Hypothalamus (tissue), 51 donors: ENCODE measurements at places on chromosomes 12 and 14.

DNA sequence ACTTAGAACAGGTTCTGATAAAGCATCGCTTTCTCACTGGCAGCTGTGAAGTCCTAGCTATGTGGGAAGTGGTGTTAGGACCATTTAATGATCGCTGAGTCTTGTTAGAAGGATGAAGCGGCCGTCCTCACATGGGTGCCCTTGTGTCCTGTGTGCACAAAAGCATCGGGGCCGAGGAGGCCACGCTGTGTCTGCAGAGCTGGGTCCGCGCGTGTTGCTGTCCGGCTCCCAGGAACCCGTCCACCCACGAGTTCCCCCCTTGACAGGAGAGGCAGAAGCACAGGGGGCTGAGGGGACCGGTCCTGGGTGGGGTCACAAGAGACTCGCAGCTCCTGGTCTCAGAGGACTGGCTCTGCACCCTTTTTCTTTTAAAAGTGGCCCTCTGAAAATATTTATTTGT lies 90.4 kb downstream of the ADGRD1 start:
- DNase-seq, result no peak

DNA sequence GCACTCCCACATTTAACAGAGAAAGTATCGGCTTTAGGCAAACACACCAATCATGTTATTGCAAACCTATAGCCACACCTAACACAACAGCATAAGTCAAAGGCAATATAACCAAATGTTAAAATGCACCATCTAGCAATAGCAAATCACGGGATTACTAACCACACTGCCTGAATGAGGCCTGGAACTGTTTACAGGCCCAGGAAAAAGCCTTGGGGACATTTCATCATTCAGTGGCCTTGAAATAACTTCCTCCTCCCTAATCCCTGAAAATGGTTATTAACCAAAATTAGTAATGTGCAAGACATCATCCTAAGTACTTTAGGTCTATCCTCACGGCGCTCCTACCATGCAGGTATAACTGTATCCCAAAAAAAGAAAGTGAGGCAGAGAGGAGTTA lies 2.3 kb downstream of the GALC start:
- no peak for DNase-seq

GRCh38 chr12:32104572-32105355 lies 1.9 kb upstream of the BICD1 start:
- DNase-seq, result no peak

DNA sequence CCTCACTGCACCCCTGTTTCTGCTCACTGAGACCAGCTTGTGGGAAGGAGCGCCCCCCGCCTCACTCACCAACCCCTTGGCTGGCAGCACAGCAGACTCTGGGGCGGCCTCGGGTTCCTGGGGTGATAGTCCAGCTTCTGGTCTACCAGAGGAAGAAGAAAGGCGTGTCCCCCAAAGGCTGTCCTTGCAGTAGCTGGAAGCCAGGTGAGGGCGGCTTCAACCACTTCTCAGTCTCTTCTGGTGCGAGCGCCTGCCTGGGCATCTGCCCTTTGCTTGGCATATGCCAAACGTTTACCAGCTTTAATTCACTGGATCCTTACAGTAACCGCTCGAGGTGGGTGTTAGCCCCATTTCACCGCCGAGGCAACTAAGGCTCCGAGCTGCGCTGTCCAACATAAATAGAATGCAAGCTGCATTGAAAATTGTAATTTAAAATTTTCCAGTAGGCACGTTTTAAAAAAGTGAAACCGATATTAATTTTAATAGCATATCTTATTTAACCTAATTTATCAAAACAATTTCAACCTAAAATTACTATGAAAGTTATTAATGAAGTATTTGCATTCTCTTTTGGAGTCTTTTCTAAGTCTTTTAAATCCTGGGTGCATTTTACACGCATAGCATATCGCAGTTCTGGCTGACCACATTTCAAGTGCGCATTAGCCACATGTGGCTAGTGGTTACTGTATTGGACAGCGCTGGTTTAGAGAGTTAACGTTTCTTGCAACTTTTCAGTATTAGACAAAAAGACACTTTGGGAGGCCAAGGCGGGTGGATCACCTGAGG lies 872 bp downstream of the FAM177A1 start:
- no peak for DNase-seq

GRCh38 chr12:115172521-115172920 lies 488.5 kb upstream of the TBX3 start:
- DNase-seq, result no peak

- no peak for DNase-seq
These were observed 15.0 kb upstream of the RND1 start for GRCh38 chr12:48880647-48881046.

GRCh38 chr12:85836197-85837090 lies at the start of gene RASSF9:
TSS of gene RASSF9 (minus strand) at chr12:85836409. CDS start at chr12:85836201, 208 bp downstream.
- DNase-seq, result peak; percentile 16

GRCh38 chr12:65885716-65886115 lies 61.4 kb downstream of the HMGA2 start:
- DNase-seq, result no peak

DNA sequence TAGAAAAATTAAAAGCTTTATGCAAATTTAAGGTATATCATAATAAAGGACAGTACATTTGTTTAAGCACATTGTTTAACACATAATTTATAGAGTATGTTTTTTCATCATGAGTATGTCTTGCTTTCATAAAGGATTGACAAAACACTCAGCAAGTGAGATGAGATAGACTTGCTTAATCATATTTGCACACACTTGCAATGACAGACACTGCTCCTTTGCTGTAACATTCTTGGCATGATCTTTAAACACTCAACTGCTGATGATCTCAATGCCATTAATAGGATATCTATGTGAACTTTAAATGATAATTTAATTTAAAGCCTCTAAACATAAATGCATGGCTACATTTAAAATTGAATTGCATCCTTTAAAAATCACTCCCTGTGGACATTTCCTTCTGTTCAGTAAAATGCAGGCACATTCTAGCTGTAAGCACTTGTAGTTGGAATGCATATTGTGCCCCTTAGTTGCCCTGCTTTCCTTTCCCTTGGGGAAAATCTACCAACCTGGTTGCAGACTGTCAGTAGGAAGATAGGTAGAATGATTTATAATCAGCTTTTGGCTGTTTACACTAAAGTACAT lies 979.0 kb downstream of the TMTC2 start:
- no peak for DNase-seq

GRCh38 chr12:1293901-1294300 lies 300.5 kb downstream of the FBXL14 start:
- DNase-seq, result no peak

GRCh38 chr14:52481864-52482263 lies 70.4 kb downstream of the TXNDC16 start:
- no peak for DNase-seq

- peak; percentile 62 for DNase-seq
These were observed 165.1 kb downstream of the MON2 start for GRCh38 chr12:62631471-62632410.

- no peak for DNase-seq
These were observed 3.7 kb downstream of the KERA start for GRCh38 chr12:91053951-91054715.

GRCh38 chr12:26359576-26359975 lies 164.2 kb downstream of the SSPN start:
- no peak for DNase-seq

DNA sequence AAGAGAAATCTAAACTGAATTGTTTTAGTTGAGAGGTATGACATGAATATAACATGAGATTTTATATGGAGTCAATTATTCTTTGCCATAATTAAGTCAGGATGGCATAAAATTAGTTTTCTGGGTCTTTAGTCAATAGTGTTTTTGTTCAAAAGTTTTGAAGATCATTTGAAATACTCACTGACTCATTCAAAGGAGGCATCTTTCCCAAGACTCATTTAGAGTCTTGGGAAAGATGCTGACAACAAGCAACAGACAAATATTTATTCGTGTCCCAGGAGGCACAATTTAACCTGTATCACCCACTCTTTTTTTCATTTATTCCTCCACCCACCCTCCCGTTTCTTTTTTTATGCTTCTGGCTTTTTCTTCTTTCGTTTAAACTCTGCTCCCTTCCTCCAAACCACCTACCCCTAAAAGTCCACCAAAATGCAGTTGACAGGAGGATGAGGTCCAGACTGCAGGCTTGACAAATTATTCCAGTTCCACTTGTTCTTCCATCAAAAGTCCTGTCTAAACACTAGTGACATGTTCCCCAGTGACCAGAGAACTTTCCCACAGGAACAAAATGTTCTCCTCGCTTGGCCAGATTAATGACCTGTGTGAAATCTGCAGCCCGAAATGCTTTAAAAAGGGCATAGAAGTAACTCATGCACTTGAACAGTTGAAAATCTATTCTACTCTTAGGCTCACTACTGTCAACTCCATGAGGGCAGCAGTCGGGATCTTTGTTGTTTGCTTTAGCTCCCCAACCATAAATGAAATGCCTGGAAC lies 43.3 kb upstream of the CSRP2 start:
- DNase-seq, result no peak

- DNase-seq, result no peak
These were observed 1768.1 kb upstream of the SEL1L start for GRCh38 chr14:83301791-83302190.

DNA sequence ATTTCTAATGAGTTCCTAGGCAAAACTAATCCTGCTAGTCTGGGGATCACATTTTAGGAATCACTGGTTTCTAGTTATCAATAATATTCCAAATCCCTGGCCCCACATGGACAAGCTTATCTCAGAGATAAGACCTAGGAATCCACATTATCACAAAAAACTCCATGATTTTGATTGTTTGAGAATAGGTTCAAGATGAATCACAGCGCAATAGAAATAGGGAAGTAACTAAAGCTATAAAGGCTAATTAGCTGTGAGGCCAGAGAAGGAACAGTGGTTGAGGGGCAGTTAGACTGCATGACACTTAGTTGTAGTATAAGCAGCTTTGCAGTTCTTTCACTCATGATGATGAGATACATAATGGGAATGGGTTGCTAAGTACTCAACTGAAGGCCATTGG lies 13.1 kb upstream of the ATP5F1B start:
- no peak for DNase-seq

DNA sequence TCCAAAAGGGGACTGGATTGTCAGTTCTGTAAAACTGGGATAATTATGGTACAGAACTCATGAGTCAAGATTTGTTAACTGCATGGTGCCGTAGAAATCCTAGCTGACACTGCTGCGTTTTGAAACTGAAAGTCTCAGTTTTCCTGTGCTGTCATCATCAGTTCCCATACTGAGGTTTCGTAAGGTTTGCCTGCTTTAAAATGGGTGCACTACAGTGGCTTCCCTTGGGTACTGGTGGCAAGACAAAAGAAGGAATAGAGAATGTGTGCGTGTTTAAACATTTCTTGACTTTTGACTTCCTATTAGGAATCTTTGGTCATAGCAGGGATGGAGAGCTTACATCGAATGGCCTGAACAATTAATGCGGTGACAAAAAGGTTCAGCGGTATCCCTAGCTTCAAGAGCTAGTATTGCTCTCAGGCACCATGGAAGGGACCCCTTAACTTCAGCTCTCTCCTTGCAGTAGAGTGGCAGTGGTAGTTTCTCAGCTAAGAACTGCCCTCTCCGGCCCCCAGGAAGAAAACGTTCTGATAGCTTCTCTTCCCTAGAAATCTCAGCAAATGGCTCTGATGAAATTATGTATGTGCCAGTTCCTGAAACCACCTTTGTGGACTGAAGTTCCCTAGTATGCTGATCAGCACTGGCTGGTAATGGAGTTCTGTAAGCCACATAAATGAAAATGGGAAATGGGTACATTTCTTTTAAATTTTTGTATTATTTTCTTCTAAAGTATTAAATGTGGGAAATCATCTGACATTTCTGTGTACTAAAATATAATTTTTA lies 28.9 kb downstream of the ANO6 start:
- no peak for DNase-seq

DNA sequence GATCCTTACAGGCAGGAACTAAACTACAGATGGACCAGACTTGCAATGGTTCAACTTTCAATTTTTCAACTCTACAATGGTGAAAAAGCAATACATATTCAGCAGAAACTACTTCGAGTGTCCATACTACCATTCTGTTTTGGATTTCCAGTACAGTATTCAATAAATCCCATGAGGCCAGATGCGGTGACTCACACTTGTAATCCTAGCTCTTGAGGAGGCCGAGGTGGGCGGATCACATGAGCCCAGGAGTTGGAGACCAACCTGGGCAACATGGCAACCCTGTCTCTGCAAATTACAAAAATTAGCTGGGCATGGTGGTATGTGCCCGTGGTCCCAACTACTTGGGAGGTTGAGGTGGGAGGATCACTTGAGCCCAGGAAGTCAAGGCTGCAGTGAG lies 336.1 kb downstream of the MED13L start:
- DNase-seq, result no peak

DNA sequence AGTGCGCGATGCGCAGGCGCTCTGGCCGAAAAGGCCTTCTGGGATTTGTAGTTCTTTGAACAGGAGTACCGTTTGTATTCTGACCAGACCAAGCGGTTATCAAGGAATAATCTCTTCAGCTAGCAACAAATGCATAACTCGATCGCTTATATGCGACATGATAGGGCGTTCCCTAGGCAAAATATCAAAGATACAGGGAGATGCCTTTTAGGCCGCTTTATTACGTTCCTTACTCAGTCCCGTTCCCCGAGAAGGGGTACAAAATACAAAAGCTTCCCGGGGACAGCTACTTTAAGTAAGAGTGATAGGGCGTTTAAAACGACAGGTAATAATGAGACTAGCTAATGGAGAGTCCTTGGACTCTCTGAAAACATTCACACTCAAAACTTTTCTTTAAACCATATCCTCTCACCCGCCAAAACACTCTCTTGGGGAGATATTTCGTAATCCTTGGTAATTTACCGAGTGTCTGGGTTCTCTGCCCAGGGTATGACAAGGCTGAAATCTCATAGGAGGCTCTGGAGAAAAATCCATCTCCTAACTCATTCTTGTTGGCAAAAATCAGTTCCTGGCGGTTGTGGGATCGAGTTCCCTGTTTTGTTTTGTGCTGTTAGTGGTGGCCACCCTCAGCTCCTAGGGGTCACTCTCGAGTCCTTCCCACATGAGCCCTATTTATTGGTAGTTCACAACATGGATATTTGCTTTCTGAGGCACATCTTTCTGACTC lies 412 bp upstream of the SNW1 start:
- DNase-seq, result no peak
